ENCODE measurements at places on chromosomes 7 and 10.

GRCh38 chr7:123571684-123572083 is 14.1 kb upstream of the NDUFA5 start:
- DNase-seq, result no peak

DNA sequence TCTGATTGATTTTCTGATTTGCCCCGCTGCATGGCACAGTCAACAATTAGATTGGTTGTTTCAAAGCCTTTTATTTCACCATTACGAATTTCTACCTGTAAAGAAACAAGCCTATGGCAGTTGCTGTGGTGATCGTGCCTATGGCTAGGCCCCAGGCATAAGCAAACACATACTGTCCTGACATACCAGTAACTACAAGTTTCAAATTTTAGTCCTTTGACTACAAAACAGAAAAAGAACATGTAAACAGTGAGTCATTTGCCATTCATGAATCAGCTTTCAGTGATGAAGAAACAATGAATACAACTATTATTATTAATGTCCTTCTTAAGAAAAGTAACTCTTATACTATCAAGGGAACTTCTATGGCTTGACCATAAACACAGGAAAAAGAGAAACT is 168.0 kb upstream of the LRRN3 start:
- DNase-seq, result no peak

GRCh38 chr7:128869138-128869943 is 6.7 kb downstream of the ATP6V1F start:
- DNase-seq, result peak; percentile 25

DNA sequence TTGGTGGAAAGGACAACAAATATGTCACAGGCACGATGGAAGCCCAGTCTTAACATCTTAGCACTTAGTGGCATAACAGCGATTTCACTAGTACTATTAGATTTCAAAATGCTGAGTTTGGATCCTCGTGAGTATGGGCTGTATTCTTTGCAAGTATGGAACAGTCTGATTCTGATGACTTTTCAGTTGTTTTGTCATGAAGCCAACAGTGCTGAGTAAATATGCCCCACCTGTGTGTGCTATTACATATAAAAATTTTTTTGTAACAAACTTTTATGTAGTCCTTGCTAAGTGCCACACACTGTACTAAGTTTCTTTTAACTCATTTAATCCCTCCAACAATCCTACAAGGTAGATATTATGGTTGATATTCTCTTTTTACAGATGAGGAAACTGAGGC is 30.8 kb downstream of the MTURN start:
- DNase-seq, result no peak

GRCh38 chr7:3241686-3242258 is 59.3 kb upstream of the SDK1 start:
- DNase-seq, result no peak

All from right lung (tissue), 10 donors.